T47D (cell line): ENCODE measurements at places on chromosomes 11 and 22.

- DNase-seq = no peak
These were observed 94.1 kb downstream of the USP35 start for GRCh38 chr11:78282821-78283220.

GRCh38 chr11:134785059-134785458, 373.0 kb upstream of the B3GAT1 start:
- DNase-seq = no peak

DNA sequence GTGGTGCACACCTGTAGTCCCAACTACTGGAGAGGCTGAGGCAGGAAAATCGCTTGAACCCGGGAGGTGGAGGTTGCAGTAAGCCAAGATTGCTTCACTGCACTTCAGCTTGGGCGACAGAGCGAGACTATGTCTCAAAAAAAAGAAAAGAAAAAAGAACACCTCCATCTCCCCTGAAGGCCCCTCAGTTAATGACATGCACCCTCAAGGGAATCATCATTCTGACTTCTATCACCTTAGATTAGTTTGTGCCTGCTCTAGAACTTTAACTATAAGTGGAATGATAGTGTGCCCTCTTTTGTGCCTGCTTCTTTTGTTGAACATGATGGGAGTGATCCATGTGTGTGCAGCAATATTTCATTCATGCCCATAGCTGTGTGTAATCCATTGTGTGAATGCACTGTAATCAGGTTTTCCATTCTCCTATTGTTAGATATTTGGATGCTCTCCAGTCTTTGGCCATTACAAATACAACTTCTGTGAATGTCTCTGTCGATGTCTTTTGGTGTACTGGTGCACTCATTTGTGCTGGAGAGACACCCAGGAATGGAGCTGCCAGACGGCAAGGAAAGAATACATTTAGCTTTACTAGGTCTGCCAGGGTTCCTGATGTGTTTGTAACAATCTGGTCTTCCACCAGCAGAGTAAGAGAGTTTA, 883 bp upstream of the VPREB3 start:
- DNase-seq = no peak

GRCh38 chr11:122597511-122597910, 58.0 kb upstream of the UBASH3B start:
- no peak for DNase-seq

- DNase-seq = no peak
These were observed 4.7 kb upstream of the PELI3 start for GRCh38 chr11:66462010-66462409.

DNA sequence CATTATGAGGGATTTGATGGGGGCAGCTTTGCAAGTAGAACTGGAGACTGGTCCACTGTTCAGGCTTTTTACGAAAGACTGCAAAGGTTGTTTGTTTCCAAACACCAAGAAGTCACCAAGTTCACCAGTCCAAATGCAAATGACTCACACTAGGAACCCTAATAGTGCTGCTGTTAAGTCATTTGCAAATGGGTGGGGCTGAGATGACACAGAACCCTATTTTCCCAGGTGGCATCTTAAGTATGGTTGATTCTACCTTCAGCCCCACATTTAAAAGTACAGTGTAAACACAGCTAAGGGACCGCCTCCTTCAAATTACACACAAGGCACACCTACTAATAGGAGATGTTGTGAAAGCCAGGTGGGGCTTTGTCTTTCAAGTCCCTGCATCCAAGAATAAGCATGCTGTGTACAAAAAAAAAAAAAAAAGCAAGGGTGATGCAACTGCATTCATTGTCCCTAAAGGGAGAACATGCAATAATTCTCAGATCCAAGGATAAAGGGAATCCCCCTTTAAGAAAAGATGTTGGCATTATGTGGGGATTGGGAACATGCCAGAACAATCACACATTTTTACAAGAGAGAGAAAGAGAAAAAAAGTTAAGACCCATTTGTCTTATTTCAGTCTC, 27.3 kb downstream of the BDNF start:
- no peak for DNase-seq

GRCh38 chr11:102589047-102589459, 36.1 kb downstream of the MMP20 start:
- DNase-seq = no peak
